ENCODE measurements at places on chromosomes 12 and 14.

DNA sequence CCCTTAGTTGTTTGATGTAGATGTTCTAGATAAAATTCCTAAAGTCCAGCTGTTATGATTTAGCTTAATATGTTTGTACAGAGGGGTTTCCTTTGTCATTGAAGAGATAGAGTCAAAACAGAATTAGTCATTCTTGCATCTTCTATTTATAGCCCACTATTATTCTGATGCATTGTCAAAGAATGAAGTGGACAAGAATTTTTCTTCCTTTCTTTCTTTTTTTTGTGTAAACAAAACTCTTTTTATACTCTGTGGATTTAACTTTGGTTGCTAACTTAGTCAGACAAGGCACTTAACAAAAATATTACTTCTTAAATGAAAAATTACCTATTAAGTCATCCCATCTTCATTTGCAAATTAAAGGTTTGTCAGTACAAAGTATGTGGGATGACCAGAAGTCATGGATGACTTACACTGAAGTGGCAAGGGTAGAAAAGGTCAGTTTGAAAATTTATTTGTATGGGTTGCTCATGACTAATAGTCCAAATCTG lies 215.6 kb upstream of the DDHD1 start:
- no peak for DNase-seq

GRCh38 chr14:86799244-86799647 lies 1193.7 kb downstream of the GALC start:
- DNase-seq = no peak

- no peak for DNase-seq
These were observed 35.5 kb upstream of the RERG start for GRCh38 chr12:15256761-15257160.

- no peak for DNase-seq
These were observed 141.3 kb upstream of the FKBP4 start for GRCh38 chr12:2653461-2653965.

GRCh38 chr12:61993734-61994345 lies 266.4 kb upstream of the USP15 start:
- DNase-seq = peak; percentile 22

GRCh38 chr12:47773062-47773857 lies at the start of gene SLC48A1:
SLC48A1 (plus strand) TSS chr12:47773238; CDS start chr12:47773305, 67 bp downstream.
- DNase-seq = peak; percentile 76

DNA sequence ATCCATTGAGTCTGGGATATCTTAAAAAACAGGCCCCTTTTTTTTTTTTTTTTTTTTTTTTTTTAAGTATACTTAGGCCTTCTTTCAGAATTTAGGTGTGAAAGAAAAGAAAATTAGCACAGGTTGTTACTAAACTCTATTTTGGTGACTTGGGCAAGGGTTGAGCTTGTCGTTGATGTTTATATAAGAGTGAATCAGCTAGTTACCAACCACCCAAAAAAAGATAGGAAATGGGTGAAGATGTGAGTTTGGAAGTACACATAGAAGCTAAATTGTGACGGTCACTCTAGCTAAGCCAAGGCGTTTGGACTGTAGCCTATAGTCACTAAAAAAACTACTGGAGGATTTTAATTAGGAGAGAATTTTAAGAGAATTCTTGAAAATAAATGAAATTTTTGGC lies 1247.2 kb downstream of the AACS start:
- DNase-seq = no peak

- DNase-seq = no peak
These were observed 193.5 kb upstream of the PLEKHG7 start for GRCh38 chr12:92509156-92509738.

DNA sequence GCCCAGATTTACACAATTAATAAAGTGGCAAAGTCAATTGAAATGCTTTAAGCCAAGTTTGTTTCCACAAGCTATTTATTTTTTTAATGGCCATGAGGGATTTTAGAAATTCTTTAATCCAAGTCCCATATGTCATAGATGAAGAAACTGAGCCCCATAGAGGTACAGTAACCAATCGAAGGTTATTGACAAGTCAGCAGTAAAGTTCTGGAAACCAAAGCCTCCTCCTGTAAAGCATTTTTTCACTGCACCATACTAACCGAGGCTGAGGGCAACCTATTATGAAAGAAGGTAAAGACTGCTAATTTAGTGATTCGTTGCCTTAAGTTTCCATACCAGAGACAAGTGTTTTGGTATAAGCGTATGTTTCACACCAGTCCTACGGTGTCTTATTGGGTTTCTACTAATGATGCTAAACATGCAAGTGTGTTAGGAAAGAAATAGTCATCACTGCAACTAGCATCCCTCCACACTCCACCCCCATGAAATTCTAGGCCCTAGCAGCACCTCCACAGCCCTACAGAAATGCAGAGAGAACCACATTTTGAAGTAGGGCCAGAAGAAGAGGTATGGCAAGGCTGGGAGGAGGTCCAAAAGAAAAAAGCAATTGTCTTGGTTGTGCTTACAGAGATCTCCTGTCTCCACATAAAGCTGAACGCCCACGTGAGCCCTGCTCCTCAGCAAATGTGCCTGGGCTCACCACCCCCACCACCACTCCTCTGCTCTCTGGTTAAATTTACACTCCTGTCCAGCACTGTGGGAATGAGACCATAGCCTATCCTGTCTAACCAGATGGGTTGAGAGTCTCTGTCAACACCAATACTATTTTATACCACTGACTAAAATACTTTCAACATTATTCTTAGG lies 271.1 kb upstream of the G2E3 start:
- DNase-seq = no peak

- no peak for DNase-seq
These were observed 27.7 kb upstream of the BLTP3B start for GRCh38 chr12:100170313-100170858.

DNA sequence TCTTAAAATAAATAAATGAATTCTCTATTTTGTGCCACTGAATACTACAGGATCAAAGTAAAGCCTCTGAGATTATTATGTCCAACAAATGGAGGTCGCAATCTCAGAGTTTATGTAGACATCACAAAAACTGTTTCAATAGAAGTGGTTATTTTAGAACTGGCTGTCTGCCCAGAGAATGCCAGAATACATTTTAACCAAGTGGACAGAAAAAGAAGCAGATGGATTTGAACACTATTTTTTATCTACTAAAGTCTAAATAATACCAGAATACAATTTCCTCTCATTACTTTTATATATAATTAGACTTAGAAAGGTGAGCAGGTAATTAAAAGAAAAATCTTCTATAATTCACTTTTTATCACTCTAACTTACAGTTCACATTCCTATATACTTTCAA lies 118.3 kb downstream of the MED13L start:
- DNase-seq = no peak

- DNase-seq = peak; percentile 61
These were observed at the start of gene KIF5A for GRCh38 chr12:57549909-57550640. KIF5A (plus strand) TSS chr12:57550044; CDS start chr12:57550272, 228 bp downstream.

DNA sequence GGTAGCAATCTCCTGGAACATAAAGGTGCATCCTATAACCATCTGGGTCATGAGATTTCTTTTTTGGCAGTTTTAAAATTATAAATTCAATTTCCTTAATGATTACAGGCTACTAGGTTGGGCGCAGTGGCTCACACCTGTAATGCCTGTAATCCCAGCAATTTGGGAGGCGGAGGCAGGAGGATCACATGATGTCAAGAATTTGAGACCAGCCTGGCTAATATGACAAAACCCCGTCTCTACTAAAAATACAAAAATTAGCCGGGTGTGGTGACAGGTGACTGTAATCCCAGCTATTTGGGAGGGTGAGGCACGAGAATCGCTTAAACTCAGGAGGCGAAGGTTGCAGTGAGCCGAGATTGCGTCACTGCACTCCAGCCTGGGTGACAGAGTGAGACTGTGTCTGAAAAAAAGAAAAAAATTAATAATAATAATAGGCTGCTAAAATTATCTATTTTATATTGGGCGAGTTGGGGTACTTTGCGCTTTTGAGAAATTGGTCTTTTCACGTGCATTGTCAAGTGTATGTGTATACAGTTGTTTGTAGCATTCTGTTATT lies 17.2 kb upstream of the ARF6 start:
- DNase-seq = no peak

- no peak for DNase-seq
These were observed 6.7 kb upstream of the NFATC4 start for GRCh38 chr14:24361326-24361725.

DNA sequence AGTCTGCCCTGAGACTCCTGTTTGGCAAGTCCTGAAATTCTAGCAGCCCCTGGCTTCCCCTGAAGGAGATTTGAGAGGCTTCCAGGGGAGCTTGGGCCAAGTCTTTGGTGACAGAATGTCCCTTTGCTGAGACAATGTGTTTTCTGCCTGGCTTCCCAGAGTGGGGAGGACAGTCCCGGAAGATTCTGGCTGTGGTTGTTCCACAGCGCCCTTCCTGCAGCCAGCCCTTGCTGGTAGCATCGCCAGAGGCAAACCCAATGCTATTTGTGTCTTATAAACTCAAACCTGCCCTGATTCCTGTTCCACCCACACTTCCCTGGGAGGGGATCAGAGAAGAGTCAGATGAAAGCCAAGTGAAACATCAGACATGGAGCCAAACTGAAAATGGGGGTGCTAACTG lies 56.4 kb upstream of the OAS1 start:
- DNase-seq = no peak

DNA sequence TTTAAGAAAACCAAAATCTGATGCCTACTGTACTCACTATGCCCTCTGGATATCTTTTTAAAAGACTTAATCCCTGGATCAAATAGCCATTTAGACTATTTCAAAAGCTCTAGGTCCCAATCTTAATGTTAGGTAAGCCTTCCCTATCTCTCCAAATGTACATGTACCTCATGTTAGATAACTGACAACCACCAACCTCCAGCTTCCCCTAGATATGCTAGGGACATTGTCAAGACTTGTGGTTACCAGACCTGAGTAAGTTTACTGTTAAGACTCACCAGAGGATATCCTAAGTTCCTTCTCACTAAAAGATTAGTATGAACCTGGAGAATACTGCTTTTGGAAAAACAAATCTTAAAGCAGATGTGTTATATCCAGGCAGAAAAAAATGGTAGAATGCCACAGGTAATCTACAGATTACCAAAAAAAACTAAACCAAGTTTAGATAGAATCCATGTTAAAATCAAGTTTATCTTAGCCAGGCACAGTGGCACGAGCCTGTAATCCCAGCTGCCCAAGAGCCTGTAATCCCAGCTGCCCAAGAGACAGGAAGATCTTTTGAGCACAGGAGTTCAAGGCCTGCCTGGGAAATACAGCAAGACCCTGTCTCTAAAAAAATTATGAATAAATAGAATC lies 9.7 kb downstream of the NAP1L1 start:
- DNase-seq = no peak

GRCh38 chr12:104482748-104483147 lies 26.0 kb downstream of the CHST11 start:
- no peak for DNase-seq

GRCh38 chr12:50185970-50186663 lies 18.9 kb upstream of the CERS5 start:
- DNase-seq = no peak

DNA sequence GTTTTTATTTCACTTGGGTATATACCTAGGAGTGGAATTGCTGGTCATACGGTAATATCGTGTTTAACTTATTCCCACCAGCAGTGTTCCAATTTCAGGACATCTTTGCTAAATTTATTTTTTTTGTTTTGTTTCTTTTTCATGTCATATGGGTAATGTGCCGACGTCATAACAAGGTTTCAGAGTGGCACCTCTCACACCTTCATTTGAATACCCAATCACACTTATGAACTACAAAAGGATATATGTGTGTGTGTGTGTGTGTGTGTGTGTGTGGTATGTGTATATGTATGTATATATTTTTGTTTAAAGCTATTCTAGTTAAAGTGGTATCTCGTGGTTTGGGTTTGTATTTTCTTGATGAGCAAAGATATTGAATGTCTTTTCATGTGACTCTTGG lies 12.1 kb downstream of the TRAF3 start:
- no peak for DNase-seq

GRCh38 chr12:103654816-103655215 lies 67.7 kb downstream of the STAB2 start:
- DNase-seq = no peak

GRCh38 chr12:6461401-6462233 lies 8.9 kb downstream of the VAMP1 start:
- peak; percentile 86 for DNase-seq

DNA sequence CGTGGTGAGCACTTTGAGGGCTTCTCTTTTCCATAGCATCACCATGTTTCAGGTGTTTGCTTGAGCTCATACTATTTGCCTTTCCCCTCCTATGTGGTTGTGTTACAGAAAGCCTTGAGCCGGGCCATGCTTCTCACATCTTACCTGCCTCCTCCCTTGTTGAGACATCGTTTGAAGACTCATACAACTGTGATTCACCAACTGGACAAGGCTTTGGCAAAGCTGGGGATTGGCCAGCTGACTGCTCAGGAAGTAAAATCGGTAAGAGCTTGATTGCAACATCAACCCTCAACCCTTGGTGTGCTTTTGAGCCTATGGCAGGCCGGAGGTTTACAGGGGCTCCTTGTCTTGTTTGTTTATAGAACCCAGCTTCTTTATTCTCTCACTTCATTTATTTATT lies 8.1 kb downstream of the LETMD1 start:
- no peak for DNase-seq
